ENCODE measurements at places on chromosomes 16 and 17. TPM values are rescaled to one million over a fixed set of nuclear protein-coding genes. Genes with fewer than 3 reads are reported as not detected.

- DNase-seq = no peak
Measured at GRCh38 chr16:15834502-15834901, 22.3 kb downstream of the MYH11 start.

- DNase-seq = no peak
Measured at GRCh38 chr16:81708266-81709015, 70.7 kb upstream of the PLCG2 start.

- peak; percentile 17 for DNase-seq
Measured at GRCh38 chr17:36149296-36149820, 27.1 kb downstream of the TBC1D3B start.

GRCh38 chr17:66711881-66712321 lies 123.0 kb upstream of the CACNG5 start:
- no peak for DNase-seq

FBXW10 gene
- total RNA-seq = 0.05 TPM

DNA sequence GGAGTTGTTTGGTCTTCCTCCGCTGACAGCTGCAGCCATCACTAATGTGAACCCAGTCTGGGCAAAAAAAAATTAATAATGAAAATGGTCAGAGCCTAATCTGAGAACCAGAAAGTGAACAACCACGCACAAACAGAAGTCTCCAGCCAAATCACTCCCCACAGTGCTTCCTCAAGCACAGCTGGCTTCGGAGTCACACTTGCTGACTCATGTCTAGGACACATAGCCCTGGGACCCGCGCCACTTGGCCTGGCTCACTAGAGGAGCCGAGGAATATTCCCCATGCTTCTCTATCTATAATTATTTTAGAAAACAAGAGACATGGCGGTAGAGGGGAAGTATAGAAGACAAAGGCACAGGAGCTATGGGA lies 109.1 kb downstream of the ZFHX3 start:
- no peak for DNase-seq

DNA sequence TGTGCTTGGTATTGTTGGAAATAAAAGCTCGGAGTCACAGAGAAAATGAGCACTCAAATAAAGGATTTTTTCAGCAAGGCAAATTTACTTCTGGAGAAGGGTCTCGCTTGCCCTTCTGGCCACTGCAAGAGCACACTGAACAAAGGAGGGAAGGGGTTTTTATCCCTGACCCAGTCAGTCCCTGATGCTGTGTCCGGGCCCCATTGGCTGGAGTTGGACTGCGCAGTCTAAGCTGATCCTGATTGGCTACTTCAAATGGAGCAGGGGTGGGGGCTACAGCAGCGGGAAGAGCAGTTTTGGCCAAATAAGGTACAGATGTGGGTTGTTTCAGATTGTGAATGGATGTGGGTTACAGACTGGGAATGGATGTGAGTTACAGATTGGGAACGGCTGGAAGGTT lies 4.3 kb upstream of the NLRP1 start:
- no peak for DNase-seq

- no peak for DNase-seq
Measured at GRCh38 chr17:1834380-1835149, 4.8 kb downstream of the RPA1 start.

CHTF18 gene
- 25.4 TPM for total RNA-seq

DNA sequence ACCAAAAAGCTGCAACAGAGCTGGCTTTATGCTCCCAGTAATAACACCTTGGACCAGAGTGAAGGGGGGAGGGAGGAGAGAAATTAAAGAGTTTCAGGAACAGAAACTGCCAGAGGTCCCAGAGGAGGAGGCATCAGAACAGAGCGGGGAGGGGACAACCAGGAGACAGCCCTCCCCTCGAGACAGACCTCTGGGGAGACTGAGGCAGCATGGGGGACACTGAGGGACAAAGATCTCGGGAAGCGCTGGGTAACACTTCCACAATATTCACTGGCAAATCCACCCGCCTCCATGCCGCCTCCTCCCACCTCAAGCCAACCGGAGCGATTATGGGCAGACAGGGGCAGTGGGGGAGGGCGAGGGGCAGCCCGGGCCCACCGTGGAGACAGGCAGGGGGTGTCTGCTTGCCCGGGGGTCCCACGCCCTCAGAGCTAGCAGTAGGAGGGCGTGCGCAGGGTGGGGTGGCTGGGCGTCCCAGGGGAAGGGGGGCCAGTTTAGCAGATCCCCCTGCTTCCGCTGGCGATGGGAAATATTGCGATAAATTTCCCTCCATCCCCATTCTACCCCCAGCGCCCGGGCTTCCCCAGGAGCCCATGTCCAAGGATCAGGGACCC lies 1.2 kb downstream of the PCGF2 start:
- no peak for DNase-seq

- no peak for DNase-seq
Measured at GRCh38 chr17:507441-507840, 154.8 kb upstream of the RPH3AL start.

HOXB3 gene
- total RNA-seq = 1.4 TPM

- DNase-seq = no peak
Measured at GRCh38 chr16:8818504-8819270, 21.0 kb downstream of the PMM2 start.

DNA sequence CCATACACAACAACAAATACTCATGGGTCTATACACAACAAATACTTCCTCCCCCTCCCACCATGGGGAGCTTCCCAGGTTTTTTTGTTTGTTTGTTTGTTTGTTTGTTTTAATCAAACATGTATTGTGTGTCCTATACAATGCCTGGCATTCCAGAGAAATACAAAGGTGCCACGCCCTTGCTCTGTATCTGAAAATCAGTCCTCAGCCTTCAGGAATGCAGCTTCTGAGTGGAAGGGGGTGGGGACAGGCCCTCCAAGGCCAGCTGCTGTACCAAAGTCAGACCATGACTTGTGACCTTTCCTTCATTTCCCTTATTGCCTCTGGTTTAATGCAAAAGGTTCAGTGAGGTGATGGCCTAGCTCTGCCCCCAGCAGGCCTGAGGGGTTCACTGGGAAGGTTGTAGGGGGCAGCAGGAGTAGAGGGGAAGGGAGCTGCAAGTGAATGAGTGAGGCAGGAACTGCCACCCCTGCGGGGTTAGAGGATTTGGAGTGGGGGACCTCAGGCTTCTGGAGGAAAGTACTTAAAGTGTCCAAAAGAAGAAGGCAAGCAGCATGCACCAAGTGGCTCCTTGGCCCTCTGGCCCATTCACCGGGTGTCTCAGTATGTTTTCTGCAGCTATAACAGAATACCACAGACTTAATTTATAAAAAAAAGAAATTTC lies 105.2 kb downstream of the CLEC16A start:
- DNase-seq = peak; percentile 61

RAC3 gene
- total RNA-seq = 9.9 TPM

DNA sequence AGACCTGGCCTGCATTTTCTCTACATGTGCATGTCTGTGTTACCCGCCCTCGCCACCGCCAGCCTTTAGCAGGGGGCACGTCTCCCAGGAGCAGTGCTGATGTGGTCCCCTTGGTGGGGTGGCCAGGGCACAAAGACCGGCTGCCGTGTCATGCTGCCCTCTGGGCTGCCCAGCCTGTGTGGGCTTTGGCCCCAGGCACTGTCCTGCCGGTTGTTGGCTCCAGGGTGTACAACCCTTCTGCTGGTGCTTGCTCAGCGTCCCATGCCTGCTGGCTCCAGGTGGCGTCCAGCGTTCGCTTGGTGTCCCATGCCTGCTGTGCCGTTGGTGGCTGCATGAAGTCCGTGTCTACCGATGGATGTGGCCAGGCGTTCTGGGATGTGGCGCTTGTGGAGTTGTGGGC lies 4.1 kb downstream of the BAIAP2 start:
- no peak for DNase-seq

GRCh38 chr17:62679866-62680377 lies 52.5 kb downstream of the MRC2 start:
- DNase-seq = no peak

DNA sequence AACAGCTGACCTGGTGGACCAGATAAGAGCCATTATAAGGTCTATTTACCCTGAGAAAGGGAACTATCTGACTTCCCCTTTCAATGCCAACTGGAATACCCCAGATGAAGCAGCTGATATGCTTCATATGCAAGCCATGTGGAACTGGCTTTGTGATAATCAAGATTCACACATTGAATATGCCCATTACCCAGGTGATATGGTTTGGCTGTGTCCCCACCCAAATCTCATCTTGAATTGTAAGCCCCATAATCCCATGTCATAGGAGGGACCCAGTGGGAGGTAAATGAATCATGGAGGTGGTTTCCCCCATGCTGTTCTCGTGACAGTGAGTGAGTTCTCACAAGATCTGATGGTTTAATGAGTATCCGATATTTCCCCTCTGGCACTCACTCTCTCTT lies 42.1 kb downstream of the IKZF3 start:
- DNase-seq = no peak

GRCh38 chr17:80921159-80921558 lies 70.5 kb upstream of the CHMP6 start:
- DNase-seq = no peak
